ENCODE measurements at places on chromosomes 16 and 17. TPM values are rescaled to one million over a fixed set of nuclear protein-coding genes. Genes with fewer than 3 reads are reported as not detected.

- peaks cover 74% of the 10 kb centered on the region for H3K27me3 ChIP-seq
- no peak for DNase-seq
- H3K4me1 ChIP-seq: peaks cover 54% of the 10 kb centered on the region
Measured at GRCh38 chr17:77782201-77782600, 176.3 kb upstream of the TNRC6C start.

The GFAP gene
- 1.5 TPM for total RNA-seq

GRCh38 chr16:12340151-12340733 lies 363.7 kb downstream of the SNX29 start:
- H3K27ac ChIP-seq: no peak overlapping the region
- no peak overlapping the region for H3K4me3 ChIP-seq
- DNase-seq: peak; percentile 74
- no peaks in the 10 kb centered on the region for H3K36me3 ChIP-seq

The HS3ST6 gene
- total RNA-seq: 1.0 TPM

- H3K27me3 ChIP-seq: no peaks in the 10 kb centered on the region
- H3K36me3 ChIP-seq: no peaks in the 10 kb centered on the region
- H3K27ac ChIP-seq: no peak overlapping the region
- no peak overlapping the region for H3K4me3 ChIP-seq
- no peak for DNase-seq
Measured at GRCh38 chr17:30197416-30197815, 38.1 kb downstream of the SLC6A4 start.

The ADAT1 gene
- total RNA-seq: 46.0 TPM

DNA sequence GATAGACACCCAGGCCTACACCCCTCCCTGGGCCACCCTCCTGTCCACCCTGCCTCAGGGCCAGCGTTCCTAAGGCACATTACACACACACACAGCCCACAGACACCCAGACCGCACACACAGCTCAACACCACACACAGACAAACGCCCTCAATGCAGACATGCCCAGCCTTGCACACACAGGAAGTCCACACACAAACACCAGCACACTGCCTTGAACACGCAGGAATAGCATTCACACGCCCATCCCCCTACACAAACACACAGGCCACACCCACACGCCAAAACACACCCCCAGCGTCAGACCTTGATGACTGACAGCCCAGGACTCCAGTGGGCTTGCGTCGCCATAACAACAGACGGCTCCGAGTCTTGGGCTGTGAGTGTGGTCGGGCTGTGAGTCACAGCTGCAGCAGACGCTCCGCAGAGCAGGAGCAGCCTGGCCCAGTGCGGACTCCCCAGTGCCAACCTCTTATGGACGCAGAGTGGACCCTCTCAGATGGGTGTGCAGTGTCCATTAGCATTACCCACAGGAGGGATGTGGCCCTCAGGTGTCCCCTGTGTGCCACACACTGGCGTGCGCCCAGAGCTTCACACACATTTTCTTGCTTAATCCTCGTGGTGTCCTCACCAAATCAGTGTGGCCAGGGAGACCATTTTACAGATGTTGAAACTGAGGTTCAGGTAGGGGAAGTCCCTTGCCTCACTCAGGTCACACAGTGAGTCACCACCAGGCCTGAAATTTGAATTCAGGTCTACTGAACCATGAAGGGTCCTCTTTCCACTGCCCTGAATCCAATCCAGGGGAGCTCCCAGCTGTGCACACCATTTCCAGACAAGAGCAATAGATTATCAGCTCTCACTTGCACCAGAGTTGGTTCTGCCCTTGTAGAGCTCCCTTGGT lies 17.8 kb upstream of the RAI1 start:
- peak; percentile 77 for DNase-seq
- peaks cover 7% of the 10 kb centered on the region for H3K36me3 ChIP-seq
- H3K4me3 ChIP-seq: no peak overlapping the region
- peak overlapping the region; percentile 22 for H3K27ac ChIP-seq
- H3K27me3 ChIP-seq: peaks cover 17% of the 10 kb centered on the region

DNA sequence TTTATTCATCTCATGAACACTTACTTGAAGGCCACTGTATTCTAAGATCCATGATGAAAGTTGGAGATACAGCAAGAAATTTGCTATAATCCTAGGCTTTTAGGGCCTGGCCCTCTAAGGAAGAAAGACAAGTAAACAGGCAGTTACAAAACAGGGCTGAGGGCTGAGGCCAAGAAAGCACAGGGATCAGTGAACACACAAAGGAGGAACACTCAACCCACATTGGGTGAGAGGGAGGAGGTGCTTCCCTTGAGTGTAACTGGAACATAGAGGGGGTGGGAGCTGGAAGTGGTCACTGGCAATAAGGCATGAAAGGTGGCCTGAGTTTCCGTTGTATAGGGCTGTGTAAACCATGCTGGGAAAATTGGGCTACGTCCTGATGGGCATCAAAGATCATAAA lies 112.2 kb downstream of the ZNF18 start:
- peaks cover 8% of the 10 kb centered on the region for H3K36me3 ChIP-seq
- no peak overlapping the region for H3K4me3 ChIP-seq
- no peaks in the 10 kb centered on the region for H3K4me1 ChIP-seq
- no peak overlapping the region for H3K27ac ChIP-seq
- no peak for DNase-seq
- H3K27me3 ChIP-seq: peaks cover 3% of the 10 kb centered on the region

- no peak overlapping the region for H3K4me3 ChIP-seq
- no peaks in the 10 kb centered on the region for H3K27me3 ChIP-seq
- peaks cover 47% of the 10 kb centered on the region for H3K36me3 ChIP-seq
- H3K4me1 ChIP-seq: no peaks in the 10 kb centered on the region
- H3K27ac ChIP-seq: no peak overlapping the region
Measured at GRCh38 chr17:42845556-42845917, 1.2 kb downstream of the AOC2 start.

The CCDC144A gene
- 2.6 TPM for total RNA-seq

- H3K36me3 ChIP-seq: peaks cover 3% of the 10 kb centered on the region
- no peak overlapping the region for H3K27ac ChIP-seq
- H3K4me3 ChIP-seq: no peak overlapping the region
- H3K4me1 ChIP-seq: peaks cover 7% of the 10 kb centered on the region
- DNase-seq: no peak
Measured at GRCh38 chr17:13862346-13862745, 207.0 kb upstream of the COX10 start.
